ENCODE measurements at places on chromosomes 7 and 10.

GRCh38 chr7:155338632-155339320, 41.1 kb downstream of the INSIG1 start:
- no peak for DNase-seq

DNA sequence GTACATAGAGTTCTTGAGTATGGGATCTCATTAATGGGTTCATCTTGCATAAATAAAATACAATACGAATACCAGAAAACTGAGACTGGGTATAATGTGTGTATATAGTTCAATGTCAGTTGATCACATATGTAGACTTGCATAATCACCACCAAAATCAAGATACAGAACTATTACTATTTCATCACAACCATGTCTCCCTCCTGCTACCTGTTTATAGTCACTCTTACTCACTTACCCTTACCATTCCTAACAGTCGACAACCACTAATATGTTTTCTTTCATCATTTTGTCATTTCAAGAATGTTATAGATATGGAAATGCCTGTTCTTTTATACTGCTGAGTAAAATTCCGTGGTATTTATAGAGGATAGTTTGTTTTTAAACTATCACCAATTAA, 416.1 kb upstream of the CNTNAP2 start:
- no peak for DNase-seq

GRCh38 chr7:8724080-8724718, 290.8 kb downstream of the NXPH1 start:
- no peak for DNase-seq

DNA sequence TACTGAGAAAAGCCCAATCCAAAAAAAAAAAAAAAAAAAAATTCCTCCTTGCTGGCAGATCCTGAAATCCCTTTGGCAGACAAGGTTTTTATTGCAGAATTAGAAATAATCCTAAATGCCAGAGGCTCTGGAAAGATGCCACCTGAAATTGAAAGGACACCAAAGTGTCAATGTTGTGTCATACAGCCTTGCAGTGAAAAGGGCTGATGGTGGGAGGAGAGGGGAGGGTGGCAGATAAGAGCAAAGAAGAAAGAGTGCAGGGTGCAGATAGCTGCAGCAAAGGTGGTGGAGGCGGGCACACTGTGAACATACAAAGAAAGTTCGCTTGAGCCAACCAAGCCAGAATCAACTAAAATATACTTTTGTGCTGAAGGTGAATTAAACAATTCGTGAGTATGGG, 8.2 kb upstream of the OPTN start:
- DNase-seq = no peak

- DNase-seq = no peak
Measured at GRCh38 chr10:51117053-51117660, 42.9 kb downstream of the PRKG1 start.

DNA sequence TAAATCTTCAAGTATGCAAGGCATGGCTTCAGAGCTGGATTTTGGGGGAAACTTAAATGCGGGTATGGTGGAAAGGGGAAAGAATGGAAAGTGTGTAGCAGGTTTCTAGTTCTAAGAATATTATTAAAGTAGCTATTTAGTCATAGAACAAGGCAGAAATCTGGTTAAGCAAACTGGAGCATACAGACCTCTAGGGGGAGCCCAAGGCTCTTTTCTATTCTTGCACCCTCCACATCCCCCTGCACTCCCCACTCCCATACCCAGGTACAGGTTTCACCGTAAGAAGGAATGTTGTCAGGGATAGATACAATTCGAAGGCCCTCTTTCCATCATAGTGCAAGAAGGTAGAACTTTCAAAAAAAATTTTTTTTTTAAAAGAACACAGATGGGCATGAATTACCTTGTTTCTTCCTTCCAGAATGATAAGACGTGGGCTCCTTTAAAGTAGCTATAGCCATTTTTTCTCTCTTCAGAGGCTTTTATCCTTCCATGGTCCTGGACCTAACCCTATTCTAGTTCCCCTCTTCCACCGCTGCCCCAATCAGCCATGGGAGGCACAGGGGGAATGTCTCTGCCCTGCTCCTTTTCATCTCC, 41.5 kb upstream of the SMIM30 start:
- no peak for DNase-seq

- no peak for DNase-seq
Measured at GRCh38 chr7:22137026-22137425, 191.3 kb upstream of the CDCA7L start.

DNA sequence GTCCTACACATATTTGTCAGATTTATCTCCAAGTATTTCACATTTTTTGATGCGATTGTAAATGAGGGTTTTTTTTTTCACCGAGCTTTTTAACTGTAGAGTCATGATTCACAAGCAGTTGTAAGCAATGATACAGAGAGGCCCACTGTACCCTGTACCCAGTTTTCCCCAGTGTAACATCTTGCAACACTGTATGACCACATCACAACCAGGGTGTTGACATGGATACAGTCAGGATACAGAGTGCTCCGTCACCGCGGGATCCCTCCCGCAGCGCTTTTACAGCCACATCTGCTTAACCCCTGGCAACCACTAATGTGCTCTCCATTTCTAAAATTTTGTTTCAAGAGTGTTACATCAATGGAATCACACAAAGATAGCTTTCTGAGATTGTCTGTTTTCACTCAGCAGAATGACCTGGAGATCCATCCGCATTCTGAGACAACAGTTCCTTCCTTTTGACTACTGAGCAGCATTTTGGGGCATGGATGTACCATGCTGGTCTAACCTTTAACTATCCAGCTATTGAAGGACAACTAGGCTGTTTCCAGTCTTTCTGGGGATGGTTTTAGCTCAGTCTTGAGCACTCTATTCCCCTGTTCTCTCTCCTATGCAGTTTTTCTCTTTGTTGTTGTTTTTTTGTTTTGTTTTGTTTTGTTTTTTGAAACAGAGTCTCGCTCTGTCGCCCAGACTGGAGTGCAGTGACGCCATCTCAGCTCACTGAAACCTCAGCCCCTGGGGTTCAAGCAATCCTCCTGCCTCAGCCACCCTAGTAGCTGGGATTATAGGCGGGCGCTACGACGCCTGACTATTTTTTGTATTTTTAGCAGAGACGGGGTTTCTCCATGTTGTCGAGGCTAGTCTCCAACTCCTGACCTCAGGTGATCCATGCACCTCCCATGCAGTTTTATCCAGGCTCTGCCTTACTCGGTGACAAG, 25.9 kb downstream of the GPRIN2 start:
- DNase-seq = no peak

DNA sequence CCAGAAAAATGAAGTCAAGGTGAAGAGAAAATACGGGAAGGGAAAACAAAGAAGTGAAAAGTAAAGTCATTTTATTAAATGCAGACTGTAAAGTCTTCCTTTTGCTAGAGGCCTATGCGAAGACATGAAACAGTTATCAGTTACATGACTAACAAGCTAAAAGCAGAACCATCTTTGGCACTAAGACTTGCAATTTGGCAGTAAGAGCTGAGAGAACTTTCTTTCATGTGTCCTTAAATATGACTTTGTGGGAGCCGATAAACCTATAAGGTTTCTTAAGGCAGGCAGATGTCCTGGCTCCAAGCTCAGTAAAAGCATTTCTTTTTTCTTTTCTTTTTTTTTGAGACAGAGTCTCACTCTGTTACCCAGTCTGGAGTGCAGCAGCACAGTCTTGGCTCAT, 10.4 kb downstream of the ANLN start:
- DNase-seq = no peak

- peak; percentile 2 for DNase-seq
Measured at GRCh38 chr7:23893942-23894891, 184.2 kb downstream of the STK31 start.

DNA sequence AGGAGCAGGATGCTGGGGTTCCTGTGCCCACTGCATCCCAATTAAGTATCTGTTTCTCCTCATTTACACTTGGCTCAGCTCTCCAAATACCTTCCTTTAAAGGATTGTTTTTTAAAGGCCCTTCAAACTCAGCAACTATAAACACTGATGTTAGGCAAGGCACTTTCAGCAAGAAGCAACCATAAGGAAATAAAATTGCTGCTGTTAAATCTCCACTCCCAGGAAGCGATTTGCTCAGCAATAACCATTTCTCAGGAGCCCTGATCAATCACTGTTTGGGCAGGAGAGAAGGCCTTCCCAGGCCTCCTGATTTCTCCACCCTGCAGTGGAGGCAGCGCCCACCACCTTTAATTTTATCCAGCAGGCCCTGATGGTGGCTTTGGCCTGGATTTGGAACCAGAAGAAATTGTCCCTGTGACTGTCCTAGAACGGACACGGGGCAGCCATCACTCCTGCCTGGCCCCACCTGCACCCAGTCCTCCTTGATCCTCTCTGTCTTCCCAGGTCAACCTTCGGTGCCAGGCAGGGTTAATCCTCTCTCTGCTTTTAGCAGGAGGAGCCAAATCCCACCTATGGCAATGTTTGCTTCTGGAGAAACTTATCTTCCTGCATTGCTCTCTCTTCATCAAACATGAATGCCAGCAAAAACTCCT, 199.8 kb downstream of the PLXNA4 start:
- no peak for DNase-seq

- no peak for DNase-seq
Measured at GRCh38 chr10:122173766-122174435, 97.2 kb upstream of the BTBD16 start.

- no peak for DNase-seq
Measured at GRCh38 chr7:40299097-40299496, 164.3 kb downstream of the SUGCT start.

DNA sequence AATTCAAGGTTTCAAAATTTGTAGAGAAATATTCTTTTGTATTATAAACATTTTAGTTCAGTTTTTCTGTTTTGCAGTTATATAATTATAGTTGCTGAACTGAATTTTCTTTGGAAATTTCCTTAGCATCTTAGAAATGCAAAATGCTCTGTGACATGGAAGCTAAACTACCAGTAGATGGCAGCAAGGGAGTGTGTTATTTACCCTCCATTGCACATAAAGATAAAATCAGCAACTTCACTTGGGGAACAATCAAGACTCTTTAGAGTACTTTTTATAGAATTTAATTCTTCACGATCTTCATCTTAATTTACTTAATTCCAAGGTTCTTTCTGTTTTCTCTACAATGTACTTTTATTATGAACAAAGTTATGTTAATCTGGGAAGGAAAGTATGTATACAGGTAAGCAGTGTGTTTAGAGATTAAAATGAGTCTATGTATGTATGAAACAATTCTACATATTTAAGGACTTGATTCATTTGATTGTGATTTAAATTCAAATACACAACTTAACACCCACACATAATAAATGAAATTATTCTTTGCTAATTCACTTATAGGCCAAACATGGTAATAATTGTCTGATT, 404.2 kb downstream of the THSD7A start:
- no peak for DNase-seq

DNA sequence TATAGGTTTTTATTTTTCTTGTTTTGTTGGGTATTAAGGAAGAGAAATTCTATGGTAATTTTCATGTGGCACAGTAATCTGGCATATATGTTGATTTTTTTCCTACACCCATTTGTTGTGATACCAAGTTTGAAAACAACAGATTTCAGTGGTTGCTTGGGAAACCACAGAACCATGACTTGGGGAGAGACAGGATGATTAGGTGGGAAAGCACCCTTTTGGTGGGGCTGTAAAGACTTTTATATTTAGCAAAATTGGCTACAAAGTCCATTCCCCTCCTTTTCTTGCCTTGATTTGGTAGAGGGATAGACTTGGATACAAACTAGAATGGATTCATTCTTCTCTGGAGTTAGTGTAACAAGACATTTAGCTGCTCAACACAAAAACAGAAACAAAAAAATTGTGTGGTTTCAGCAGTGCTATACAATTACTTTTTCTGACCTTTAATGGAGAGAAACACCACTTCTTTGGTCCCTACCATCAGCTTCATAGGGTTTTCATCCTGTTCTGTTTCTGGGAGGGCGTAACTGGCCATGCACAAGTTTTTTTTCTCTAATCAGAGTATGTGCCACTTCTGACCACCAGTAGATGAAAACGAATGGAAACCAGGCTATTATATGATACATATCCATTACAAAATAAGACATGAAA, 52.7 kb downstream of the FIGNL1 start:
- DNase-seq = no peak

DNA sequence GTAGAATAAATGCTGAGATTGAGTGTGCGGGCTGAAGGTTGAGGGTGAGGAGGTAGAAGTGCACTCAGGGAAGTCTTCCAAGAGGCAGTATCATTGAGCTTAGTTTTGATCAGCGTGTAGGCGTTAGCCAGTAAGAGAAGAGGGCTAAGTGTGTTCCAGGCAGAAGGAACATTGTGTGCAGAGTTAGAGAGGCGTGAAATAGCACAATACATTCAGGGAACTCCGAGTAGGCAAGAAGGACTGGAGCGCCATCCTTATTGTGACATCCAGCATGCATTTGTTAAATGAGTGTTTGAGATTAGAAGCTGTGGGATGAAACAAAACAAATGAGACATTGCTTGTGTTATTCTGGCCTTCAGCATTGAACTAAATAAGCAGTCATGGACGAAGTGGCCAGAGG, 140.9 kb upstream of the MKLN1 start:
- DNase-seq = no peak

GRCh38 chr7:128841921-128842673, 11.9 kb downstream of the FLNC start:
- DNase-seq = peak; percentile 29

- no peak for DNase-seq
Measured at GRCh38 chr7:70072220-70072619, 473.9 kb downstream of the AUTS2 start.

- no peak for DNase-seq
Measured at GRCh38 chr10:119310806-119311205, 103.4 kb downstream of the GRK5 start.

- no peak for DNase-seq
Measured at GRCh38 chr7:2003451-2003930, 229.3 kb downstream of the MAD1L1 start.

GRCh38 chr7:6026820-6027311, 4.3 kb upstream of the ANKRD61 start:
- DNase-seq = no peak

DNA sequence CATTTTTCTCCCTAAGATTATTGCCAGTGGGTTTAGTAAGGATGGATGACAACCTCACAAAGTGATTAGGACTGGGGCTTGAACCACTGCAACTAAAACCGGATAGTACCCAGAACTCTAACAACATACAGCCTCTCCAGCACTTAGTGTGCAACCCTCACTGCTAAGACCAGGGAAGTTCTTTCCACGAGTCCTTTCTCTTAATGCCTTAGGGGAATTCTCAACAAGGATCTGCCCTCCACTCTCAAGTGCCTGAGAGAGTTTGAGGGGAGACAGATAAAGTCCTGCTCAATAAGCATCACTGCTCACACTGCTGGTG, 104.6 kb downstream of the NRP1 start:
- DNase-seq = no peak

DNA sequence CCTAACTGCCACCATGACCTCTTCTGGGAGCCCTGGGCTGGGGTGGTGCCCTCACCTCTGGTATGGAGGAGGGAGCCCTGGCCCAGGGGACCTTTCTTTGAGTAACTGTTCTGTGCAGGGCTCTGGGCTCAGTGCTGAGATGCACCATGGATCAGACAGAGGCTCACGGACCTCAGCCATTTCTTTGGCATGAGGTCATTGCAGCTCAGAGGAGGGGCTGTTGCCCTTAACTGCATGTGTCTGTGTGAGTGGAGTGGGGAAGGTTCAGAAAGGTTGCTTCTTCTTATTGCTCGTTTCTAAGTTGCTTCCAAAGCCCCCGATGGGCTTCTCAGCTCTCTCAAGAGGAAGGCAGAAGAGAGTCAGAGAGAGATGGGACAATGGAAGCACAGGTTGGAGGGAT, 233.9 kb downstream of the RPS24 start:
- DNase-seq = no peak
